ENCODE measurements at places on chromosomes 13 and 19.

- no peak for DNase-seq
Measured at GRCh38 chr19:7902796-7903243, 857 bp upstream of the MAP2K7 start.

GRCh38 chr19:22623841-22624221 lies 10.3 kb upstream of the ZNF492 start:
- no peak for DNase-seq

GRCh38 chr13:33051632-33052031 lies 35.4 kb downstream of the KL start:
- DNase-seq, result no peak

- no peak for DNase-seq
Measured at GRCh38 chr19:50518091-50519005, 4.6 kb upstream of the ASPDH start.

DNA sequence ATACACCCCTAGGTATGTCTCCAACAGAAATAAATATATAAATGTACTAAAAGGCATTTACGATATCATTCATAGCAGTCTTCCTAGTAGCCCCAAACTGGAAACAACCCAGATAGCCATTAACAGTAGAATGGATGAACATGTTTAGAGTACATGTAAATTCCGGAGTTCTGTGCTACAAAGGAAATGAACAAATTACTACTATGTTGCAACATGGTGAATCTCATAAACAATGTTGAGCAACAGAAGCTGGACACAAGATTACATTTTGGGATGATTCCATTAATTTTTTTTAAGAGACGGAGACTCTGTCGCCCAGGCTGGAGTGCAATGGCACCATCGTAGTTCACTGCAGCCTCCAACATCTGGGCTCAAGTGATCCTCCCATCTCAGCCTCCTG lies 5.9 kb upstream of the SLC7A10 start:
- DNase-seq, result no peak

- DNase-seq, result no peak
Measured at GRCh38 chr19:3538258-3538929, 580 bp upstream of the TEKTIP1 start.

DNA sequence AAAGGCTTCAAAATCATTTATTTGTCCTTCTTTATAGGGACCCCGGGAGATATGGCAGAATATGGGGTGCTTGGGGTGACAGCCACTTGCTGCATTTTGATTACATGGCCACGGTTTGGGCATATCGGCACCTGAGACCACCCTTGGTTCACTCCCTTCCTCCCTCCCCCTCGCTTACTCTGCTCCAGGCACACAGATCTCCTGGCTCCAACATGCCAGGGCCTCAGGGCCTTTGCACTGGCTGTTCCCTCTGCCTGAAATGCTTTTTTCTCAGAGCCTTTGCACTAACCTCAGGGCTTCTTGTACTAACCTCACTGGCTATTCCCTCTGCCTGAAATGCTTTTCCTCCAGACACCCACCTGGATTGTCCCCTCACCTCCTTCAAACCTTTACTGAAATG lies 23.8 kb downstream of the VAV1 start:
- no peak for DNase-seq

DNA sequence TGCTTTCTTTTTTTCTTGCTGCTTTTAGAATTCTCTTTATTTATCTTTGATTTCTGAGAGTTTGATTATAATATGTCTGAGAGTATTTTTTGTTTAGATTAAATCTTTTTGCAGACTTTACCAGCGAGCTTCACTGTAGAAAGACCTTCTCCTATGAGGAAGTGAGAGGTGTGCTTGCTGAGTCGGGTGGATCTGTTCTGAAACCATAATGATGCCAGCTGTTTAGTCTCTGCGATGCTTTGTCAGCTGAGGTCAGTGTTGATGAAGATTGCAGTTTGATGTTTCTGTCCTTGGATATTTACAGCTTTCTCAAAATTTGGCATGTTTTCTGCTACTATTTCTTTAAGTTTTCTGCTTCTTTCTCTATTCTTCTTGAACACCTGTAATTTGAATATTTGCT lies 309.1 kb upstream of the SLITRK6 start:
- DNase-seq, result no peak

DNA sequence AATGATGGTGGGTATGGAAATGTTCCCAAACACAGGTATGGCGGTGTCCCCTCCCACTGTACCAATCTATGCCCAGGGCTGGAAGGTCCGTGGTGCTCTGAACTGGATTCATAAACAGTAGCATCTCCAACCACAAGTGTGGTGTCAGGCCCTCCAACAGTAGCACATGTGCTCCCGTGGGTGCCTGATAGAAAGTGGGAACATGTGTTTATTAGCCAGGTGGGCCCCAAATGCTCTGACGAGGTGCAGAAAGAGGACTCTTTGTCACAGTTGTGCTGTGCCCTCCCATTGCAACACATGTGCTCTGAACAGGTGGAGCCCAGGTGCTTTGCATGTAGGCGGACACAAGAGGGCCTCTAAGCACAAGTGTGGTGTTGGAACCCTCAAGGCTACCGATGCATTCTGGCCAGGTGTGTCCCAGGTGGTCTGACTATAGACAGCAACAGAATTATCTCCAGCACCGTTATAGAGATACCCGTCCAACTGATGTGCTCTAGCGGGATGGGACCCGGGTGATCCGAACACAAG lies 75.4 kb upstream of the ZNF30 start:
- no peak for DNase-seq

- peak; percentile 2 for DNase-seq
Measured at GRCh38 chr19:51511353-51511752, 9.8 kb upstream of the SIGLEC12 start.

GRCh38 chr19:43148233-43148632 lies 38.1 kb downstream of the PSG5 start:
- DNase-seq, result peak; percentile 31

GRCh38 chr19:35787227-35787799 lies 11.9 kb downstream of the ARHGAP33 start:
- DNase-seq, result no peak

DNA sequence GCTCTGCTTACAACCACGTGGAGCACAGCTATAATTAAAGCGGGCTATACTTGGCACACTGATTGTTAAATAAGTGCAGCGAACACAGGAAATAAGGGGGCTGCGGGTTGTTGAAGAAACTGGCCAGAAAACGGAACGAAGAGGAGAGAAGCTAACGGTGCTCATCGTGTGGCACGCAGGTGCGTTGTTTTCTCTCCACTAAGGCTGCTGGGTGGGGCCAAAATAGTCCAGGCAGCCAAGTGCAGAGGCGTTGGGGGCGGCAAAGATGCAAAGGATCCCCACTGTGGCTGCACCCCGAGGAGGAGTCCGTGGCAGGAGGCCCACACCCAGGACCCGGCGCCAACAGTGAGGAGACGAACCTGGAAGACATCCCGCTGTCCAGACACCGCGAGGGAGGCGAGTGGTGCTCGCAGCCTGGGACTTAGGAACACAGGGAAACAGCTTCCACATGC lies 8.1 kb upstream of the ARL11 start:
- no peak for DNase-seq

- no peak for DNase-seq
Measured at GRCh38 chr13:94395860-94396259, 83.6 kb downstream of the DCT start.

- DNase-seq, result peak; percentile 87
Measured at GRCh38 chr13:43107780-43108179, 84.4 kb downstream of the DNAJC15 start.

DNA sequence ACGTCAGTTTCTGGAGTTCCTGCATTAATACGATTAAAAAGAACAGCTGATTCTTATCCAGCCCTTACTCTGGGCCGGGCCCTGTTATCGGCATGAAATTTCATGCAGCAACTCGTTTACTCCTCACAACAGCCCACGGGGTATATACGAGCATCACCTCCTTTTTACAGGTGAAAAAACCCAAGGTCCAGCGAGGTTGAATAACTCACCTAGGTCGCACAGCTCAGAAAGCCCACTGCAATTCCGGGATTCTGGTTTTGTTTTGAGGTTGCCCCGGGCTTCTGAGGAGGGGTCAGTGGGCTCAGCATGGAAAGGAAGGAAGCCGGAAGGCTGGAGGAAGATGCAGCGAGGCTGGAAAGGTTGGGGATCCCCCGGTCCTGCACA lies 577 bp upstream of the ACP7 start:
- DNase-seq, result no peak

DNA sequence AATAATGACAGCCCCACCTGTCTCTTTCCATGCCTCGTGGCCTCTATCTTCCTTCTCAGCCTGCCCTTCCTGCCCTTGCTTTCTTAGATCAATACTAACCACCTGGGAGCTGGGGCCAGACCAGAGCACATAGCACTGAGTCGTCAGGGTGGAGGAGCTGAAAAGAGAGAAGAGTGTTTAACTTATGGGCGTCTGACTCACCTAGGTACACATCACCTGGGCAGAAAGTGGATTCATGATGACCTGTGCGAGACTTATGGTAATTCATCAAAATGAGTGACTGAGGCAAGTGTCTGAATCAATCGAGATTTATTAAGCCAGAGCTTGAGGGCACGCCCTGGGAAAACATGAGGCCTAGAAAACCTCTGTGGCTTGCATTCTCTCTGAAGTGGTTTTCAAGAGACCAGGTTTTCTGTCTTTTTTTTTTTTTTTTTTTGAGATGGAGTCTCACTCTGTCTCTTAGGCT lies 19.2 kb downstream of the CEACAM6 start:
- DNase-seq, result no peak

DNA sequence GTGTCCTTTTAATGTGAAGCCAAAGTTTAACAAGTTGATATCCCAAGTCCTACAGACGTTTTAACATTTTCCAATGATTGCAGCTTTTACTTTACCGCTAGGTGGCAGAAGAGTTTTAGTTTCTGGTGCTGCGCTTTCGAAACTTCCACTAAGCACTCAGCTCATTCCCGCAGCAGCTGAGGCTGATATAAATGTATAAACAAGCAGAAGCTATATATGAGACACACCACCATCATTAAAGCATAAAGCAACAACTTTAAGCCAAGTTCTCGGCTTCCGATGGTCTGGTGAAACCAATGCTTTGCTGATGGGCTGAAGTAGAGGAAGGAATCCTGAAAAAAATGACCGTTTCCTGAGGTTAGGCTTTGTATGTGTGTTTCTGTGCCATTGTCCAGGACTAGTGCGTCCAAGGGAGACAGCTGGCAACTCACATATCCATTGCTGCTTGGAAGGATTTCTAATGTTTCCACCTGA lies 753.9 kb downstream of the OLFM4 start:
- DNase-seq, result peak; percentile 50

DNA sequence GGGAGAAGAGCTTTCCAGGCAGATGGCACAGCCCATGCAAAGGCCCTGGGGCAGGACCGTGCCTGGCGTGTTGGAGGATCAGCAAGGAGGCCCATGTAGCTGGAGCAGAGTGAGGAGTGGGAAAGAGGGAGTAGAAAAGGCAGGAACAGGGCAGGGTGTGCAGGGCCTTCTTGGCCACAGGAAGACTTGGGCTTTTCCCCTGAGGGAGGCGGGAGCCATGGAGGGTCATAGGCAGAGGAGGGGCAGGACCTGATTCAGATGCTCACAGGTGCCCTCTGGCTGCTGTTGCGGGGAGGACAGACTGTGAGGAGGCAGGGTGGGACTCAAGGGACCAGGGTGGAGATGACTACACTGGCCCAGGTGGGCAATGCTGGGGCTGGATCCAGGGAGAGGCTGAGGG lies 13.8 kb upstream of the PTPRS start:
- no peak for DNase-seq

- DNase-seq, result no peak
Measured at GRCh38 chr19:2190848-2191455, 27.2 kb downstream of the DOT1L start.

GRCh38 chr13:42803563-42804204 lies 22.3 kb downstream of the FAM216B start:
- DNase-seq, result peak; percentile 71

GRCh38 chr19:56110515-56111448 lies 10.3 kb downstream of the ZNF787 start:
- DNase-seq, result no peak

DNA sequence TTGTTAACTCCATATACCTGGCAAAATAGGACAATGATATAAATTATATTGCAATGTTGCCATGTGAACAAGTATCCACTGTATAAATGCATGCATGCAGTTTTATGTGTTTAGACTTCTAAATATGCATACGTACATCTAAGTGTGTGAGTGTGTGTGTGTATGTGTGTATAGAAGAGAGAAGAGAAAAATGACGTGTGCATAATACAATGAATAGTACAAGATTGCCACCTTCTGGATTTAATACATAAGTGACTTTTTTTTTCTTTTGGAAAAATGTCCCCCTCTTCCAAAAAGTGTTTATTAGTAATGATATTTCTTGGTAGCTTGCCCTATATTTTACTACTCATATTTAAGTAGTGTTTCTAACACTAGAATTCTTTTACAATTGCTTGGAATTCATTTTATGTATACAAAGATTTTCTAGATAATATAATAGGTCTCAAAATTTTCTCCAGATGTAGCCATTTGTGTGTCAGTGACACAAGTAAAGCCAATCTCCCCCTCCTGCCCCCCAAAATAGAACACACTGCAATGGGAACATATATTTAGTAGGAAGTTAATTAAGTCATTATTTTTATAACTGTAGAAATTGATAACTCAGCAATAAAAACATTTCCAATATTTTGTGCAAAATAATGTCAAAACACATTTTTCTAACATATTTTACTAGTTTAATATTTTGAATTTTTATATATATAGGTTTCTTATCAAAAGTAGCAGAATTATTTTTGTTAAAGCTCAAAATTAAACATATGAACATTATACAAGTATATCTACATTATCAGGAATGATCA lies 783.3 kb upstream of the ATXN8OS start:
- peak; percentile 26 for DNase-seq

GRCh38 chr13:102774591-102775520 lies 1.3 kb upstream of the TEX30 start:
- DNase-seq, result no peak

DNA sequence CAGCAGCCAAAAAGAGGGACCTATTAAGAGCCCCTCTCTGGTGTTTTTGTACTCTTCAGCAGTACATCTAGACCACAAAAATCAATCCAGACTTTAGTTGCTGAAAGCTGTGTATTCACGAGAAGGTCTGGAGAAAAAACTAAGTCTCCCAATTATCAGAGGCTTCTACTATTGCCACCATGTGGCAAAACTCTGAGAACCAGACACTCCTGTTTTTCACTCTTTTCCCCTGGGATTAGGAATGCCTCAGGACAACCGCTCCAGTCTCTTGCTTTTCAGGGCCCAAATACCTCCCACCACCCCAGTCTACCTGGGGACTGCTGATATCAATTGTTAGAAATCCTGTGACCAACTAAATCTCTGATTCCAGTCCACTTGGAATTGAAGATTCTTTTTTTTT lies 30.1 kb upstream of the OBI1 start:
- DNase-seq, result no peak

- no peak for DNase-seq
Measured at GRCh38 chr13:111950697-111951096, 116.3 kb upstream of the SOX1 start.

- DNase-seq, result no peak
Measured at GRCh38 chr13:91312324-91312723, 35.2 kb upstream of the MIR17HG start.
